ENCODE measurements at places on chromosomes 4 and X. TPM values are rescaled to one million over a fixed set of nuclear protein-coding genes. Genes with fewer than 3 reads are reported as not detected.

GRCh38 chrX:136261321-136261720 is 10.1 kb upstream of the MAP7D3 start:
- DNase-seq, result no peak

- no peak for DNase-seq
These were observed 17.7 kb downstream of the MND1 start for GRCh38 chr4:153362184-153362583.

The HPGDS gene
- polyA plus RNA-seq, result 5.8 TPM

- no peak for DNase-seq
These were observed 32.0 kb upstream of the COL25A1 start for GRCh38 chr4:109334129-109335105.

- DNase-seq, result no peak
These were observed 111.0 kb upstream of the PITX2 start for GRCh38 chr4:110733901-110734300.

The AASDH gene
- 11.7 TPM for polyA plus RNA-seq

GRCh38 chrX:10120331-10120730 is 36.4 kb upstream of the CLCN4 start:
- no peak for DNase-seq

The FMR1NB gene
- polyA plus RNA-seq, result not detected

The HSFX3 gene
- 0.77 TPM for polyA plus RNA-seq

- no peak for DNase-seq
These were observed 25.1 kb downstream of the FHDC1 start for GRCh38 chr4:152961014-152961772.

DNA sequence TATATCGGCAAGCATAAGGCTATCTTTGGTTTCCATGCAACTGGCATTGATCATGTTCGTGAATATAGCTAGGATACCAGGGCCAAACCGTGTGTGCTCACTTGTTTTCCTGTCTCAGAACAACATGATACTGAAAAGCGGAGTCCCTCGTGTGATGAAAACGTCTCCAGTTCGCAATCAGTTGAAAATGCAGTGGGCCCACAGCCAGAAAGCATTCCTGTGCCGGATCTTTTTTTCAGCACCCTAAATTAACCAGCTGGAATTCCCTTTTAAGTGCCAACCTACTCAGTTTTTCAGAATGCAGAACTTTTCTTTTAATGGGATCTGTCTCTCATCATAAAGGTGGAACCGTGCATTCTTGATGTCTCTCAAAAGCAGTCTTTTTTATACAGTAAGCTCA is 130.8 kb upstream of the FRG1 start:
- no peak for DNase-seq

DNA sequence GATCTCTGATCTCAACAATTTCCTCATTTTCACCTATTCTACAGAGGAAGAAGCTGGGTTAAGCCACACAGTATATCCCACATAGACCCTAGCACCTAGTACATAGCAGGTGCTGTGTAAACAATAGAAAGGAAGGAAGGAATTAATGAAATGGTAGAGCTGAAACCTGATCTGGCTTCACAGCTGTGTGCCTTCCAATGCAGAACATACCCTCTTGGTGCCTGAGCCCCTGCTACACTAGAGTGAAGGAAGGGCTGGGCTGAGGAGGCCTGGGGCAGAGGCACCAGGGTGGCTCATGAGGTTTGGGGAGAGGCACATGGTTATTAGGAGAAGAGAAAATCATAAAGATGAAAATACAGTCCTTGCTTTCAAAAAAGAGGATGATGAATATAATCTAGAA is 21.3 kb downstream of the LRRC66 start:
- no peak for DNase-seq

DNA sequence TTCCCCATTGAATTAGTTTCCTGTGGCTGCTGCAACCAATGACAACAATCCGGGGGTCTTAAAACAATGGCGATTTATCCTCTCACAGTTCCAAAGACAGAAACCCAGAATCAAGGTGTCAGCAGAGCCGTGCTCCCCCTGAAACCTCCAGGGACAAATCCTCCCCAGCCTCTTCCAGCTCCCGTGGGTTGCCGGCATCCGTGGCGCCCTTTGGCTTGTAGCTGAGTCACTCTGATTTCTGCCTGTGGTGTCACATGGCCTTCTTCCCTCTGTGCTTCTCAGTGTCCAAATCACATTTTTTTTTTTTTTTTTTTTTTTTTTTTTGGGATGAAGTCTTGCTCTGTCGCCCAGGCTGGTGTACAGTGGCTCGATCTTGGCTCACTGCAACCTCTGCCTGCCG is 64.5 kb upstream of the STX18 start:
- DNase-seq, result no peak

DNA sequence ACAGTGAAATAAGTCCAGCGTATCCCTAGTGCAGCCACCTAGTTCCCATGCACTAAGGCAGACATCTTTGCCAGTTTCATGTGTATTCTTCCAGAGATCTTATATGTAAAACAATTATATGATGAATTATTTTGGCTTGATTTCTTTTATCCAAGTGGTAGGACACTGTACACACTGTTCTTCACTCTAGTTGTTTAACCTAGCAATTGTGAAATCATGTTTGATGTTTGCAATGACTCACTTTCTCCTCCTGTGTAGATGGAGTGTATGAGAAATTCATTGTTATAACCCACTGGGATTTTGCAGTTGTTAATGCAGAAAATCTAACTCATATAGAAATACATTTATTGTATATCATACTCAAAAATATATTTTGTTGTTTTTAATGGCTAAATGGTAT is 17.5 kb upstream of the TBC1D1 start:
- DNase-seq, result no peak

- no peak for DNase-seq
These were observed 1606.7 kb upstream of the AGA start for GRCh38 chr4:179048839-179049453.

The KLHL8 gene
- 9.3 TPM for polyA plus RNA-seq

- no peak for DNase-seq
These were observed 1135.9 kb downstream of the RAPGEF2 start for GRCh38 chr4:160238790-160239189.

The HMX1 gene
- not detected for polyA plus RNA-seq

DNA sequence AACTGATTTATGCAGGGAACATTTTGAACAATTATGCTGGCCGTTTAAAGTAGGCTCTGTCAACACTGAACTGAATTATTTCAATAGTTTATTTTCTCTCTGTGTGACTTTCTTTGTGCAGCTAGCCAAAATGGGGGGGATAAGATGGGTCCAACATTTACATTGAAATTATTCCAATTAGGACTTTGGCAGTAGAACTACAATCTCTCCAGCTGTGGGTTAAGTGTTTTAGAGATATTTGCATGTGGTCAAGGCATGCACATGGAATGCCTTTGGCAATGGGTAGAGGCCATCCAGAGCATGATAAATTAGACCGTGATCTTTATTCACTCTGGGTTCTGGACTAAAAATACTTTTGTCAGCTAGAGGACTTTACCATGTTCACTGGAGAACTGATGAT is 107.9 kb upstream of the ELOVL6 start:
- DNase-seq, result peak; percentile 9

DNA sequence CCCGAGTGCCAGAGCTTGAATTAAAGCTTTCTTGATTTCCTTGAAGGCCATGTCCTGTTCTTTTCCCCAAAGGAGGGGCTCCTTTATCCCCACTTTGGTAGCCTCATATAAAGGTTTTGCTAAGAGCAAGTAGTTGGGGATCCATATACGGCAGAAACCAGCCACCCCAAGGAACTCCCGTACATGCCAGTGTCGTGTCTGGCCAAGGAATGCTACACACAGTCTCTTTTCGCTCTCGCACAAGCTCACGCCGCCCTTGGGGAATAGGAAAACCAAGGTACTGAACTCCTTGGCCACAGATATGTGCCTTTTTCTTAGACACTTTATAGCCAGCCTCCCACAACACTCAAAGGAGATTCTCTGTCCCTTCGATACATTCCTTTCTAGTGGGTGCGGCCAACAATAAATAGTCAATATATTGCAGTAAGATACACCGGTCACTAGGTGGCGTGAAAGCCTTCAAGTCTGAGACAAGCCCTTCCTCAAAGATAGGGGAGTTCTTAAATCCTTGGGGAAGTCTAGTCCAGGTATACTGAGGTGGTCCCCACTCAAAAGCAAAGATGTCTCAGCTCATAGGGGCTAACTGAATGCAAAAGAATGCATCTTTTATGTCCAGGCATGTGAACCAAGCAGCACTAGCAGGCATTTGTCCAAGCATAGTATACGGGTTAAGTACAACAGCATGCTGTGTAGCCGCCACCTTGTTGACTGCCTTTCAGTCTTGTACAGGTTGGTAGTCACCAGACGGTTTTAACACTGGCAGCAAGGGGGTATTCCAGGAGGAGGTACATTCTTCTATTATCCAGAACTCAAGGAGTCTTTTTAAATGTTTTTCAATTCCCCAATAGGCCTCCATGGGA is 57.8 kb upstream of the XAGE1B start:
- DNase-seq, result peak; percentile 8

DNA sequence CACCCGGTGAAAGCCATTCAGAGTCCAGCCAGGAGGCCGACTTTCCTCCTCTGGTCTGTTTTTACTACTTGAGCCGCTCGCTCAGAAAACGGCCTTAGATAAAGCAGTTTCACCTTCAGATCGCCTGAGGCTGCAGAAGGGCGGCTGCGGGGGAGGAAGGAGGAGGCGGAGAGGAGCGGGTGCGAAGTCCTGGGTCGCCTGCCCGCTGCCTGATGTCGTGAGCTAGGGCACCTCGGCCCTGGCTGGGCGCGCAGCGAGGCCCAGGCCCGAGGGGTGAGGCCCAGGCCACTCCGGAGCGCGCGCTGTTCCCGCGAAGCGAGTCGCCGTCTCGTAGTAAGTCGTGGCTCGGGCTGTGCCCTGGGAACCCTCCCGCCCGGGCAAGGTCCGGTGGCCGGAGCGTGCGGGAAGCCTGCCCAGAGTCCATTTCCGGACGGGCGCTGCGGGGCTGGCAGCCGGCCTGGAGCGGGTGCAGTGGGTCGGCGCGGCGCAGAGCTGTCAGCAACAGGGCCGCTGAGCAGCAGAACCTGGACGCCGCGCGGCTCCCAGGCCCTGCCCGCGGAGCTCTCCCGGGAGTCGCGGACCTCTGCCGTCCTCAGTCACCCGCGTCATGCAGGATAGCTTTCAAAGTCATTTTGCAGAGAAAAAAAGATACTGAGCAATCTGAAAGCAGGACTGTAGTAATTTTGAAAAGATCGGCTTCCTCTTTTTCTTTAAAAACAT is 18.6 kb downstream of the TRIM2 start:
- peak; percentile 63 for DNase-seq

DNA sequence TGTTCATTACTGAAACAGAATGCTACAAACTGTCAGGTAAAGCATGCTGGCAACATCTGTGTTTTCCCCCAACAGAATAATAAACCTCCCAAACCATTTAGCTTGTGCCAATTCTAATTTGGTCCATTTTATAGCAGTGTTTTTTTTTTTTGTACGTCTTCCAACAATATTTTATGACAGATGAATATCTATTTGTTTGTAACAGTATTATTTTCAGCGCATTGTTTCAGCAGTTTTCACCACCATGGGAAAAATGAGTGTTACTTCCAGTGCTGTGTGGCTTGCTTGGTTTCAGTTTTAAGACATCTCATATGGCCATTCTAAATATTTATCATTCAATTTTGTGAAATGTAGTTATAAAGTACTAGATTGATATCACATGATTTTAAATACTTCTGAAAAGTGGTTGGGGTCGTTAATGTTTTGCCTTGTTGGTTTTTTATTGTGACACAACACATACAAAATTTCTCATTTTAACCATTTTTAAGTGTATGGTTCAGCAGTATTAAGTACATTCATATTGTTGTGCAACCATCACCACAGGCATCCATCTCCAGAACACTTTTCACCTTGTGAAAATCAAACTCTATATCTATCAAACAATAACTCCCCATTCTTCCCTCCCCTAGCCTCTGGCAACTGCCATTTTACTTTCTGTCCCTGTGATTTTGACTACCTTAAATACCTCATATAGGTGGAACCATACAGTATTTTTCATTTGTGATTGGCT is 25.6 kb upstream of the TBC1D19 start:
- no peak for DNase-seq

The CYLC1 gene
- not detected for polyA plus RNA-seq

DNA sequence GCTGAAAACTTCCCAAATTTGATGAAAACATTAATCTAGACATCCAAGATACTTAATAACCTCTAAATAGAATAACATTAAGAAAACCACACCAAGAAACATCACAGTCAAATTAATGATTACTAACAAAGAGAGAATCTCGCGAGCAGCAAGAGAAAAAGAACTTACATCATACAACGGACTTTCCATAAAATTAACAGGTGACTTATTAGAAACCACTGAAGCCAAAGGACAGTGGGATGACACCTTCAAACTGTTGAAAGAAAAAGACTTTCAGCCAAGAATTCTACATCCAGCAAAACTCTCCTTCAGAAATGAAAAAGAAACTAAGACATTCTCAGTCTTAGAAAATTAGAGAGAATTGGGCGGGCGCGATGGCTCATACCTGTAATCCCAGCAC is 232.0 kb downstream of the SNCA start:
- DNase-seq, result no peak

DNA sequence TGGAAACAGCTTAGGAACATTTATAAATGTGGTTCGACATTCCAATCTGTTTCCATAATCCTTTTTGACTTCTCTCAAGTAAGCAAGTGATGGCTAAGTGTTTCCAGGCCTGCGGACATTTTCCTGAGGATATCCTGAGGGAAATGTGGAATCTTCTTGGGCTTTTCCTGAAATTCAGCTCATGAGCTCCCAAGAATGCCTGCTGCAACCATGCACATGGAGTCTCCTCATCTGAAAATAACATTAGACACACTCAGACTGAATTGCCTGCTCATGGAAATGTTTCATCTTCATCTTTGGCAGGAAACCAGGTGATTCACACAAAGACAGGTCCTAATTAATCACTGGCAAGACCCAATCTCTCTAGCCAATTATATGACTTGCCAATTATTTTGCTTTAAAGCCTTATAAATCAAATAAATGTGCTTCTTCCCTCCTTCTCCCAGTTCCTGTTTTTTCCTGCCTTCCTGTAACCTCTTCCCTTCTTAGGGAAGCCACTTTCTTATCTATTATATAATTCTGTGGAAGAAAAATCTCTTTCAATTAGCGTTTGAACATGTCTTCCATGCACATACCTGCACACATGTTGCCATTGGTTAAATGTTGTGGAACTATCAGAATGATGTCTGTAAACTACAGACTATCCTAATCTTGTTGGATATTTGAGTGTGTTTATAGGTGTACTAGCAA is 104.6 kb upstream of the MXRA5 start:
- no peak for DNase-seq

The DGKK gene
- not detected for polyA plus RNA-seq

DNA sequence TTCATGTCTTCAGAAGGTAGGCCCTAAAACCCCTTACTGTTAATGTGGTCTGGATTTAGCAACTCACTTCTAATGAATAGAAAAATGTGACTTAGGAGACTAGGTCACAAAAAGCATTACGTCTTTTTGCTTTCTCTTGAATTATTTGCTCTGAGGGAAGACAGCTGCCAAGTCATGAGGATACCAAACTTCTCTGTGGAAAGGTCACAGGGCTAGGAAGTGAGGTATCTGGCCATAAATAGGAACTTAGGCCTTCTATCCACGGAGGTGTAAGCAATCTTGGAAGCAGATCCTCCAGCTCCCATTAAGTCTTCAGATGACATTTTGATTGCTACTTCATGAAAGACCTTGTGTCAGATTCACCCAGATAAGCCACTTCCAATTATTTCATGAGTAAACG is 120.6 kb downstream of the JADE1 start:
- no peak for DNase-seq

GRCh38 chrX:13569479-13570260 is at the start of gene EGFL6:
EGFL6 (plus strand) TSS chrX:13569601; CDS start chrX:13569862, 261 bp downstream.
- peak; percentile 37 for DNase-seq

GRCh38 chrX:118861338-118861737 is 37.7 kb downstream of the ZCCHC12 start:
- no peak for DNase-seq

- DNase-seq, result no peak
These were observed 6.1 kb downstream of the GRIA2 start for GRCh38 chr4:157226601-157227000.

The GABRG1 gene
- not detected for polyA plus RNA-seq

The MAGEA2B gene
- polyA plus RNA-seq, result not detected

The PF4V1 gene
- not detected for polyA plus RNA-seq

All from hindlimb muscle (tissue), 1 donor.